ENCODE measurements at places on chromosomes 2 and 18. TPM values are rescaled to one million over a fixed set of nuclear protein-coding genes. Genes with fewer than 3 reads are reported as not detected.
A peak's percentile ranks its signal among the peaks of the same experiment; 100 is the strongest.

GRCh38 chr2:200765139-200765951, 46.4 kb upstream of the BZW1 start:
- no peaks in the 10 kb centered on the region for H3K27me3 ChIP-seq
- H3K27ac ChIP-seq: peak overlapping the region; percentile 88
- no peaks in the 10 kb centered on the region for H3K36me3 ChIP-seq
- peaks cover 56% of the 10 kb centered on the region for H3K4me1 ChIP-seq
- peak; percentile 73 for DNase-seq

DNA sequence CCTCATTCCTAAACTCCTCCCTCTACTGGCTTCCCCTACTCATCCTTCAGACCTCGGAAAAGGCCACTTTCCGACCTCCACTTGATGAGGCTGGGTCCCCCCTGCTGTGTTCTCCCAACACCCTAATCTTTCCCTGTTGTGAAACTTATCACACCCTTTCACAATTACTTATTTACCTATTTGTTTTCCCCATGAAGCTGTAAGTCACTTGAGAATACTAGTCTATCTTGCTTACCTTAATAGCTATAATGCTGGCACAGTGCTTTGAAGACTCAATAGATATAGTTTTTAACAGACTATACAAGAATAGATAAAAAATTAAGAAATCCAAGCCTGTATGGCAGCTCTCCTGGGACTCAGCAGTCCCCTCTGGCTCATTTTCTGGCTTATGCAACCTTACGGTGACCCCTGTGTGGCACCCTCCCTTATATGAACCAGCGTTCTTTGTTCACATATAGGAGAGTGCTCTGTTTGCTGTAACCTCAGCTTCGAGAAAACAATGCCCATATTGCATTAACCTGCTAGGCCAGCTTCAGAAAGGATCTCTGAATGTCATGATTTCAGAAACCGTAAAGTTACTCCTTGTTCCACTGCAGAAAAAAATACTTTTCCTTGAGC, 220.4 kb upstream of the PKDCC start:
- DNase-seq: no peak
- H3K27ac ChIP-seq: no peak overlapping the region
- no peaks in the 10 kb centered on the region for H3K27me3 ChIP-seq

DNA sequence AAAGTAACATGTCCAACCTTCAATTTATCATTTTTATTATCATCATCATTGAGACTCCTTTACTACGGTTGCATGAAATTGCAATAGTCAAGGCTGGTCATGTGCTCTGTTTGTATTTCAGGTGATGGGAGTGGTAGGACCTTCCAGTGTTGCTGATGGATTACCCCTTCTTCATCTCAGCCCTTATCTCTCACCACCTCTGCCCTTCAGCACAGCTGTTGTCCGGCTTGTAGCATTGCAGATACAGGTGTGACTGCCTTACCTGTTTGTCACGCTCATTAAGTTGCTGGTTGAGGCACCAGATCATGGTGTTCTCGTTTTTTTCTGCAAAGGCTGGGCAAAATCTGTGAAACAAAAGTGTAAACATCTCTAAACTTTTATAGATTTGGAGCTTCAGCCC, 31.7 kb upstream of the RPE start:
- H3K36me3 ChIP-seq: no peaks in the 10 kb centered on the region
- no peak overlapping the region for H3K4me3 ChIP-seq
- peaks cover 7% of the 10 kb centered on the region for H3K4me1 ChIP-seq
- no peaks in the 10 kb centered on the region for H3K27me3 ChIP-seq

- H3K4me3 ChIP-seq: no peak overlapping the region
- no peak overlapping the region for H3K27ac ChIP-seq
- H3K36me3 ChIP-seq: no peaks in the 10 kb centered on the region
- no peaks in the 10 kb centered on the region for H3K27me3 ChIP-seq
Observed at GRCh38 chr2:173164396-173164795, 88.8 kb downstream of the MAP3K20 start.

DNA sequence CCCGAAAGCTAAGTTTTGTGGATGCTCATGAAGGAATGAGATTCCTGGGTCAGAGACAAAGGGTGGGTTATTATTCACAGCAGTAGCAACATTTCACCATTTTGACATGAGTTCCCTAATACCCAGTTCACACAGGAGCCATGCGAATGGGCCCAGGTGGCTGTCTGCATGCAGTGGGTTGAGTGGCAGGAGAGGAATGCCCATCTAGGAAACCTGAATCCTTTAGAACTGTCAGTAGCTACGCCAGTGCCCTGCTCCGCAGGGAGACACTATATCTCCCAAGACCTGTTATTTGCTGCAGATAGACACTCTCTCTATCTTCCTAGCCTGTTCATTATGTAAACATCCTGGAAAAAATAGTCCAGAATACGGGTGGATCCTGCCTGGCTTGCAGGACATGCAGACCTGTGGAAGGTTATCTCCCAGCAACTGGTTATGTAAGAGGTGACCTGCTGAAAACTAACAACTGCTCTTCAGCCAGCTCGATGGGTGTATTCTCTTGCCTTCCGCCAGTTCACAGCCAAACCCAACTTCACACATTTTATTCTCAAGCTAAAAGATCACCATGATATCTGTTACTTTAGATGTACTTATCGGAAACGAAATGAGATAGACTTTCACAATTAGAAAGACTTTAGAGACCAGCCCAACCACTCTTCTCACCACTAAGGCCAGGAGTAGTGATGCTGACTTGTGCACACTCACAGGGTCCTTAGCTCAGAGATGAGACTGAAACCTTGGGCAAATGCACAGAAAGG, 59.1 kb downstream of the MBP start:
- H3K36me3 ChIP-seq: peaks cover 5% of the 10 kb centered on the region
- no peak for DNase-seq

GRCh38 chr2:120316528-120317179, 29.3 kb upstream of the INHBB start:
- H3K4me1 ChIP-seq: peaks cover 14% of the 10 kb centered on the region
- no peaks in the 10 kb centered on the region for H3K27me3 ChIP-seq
- H3K4me3 ChIP-seq: no peak overlapping the region
- no peaks in the 10 kb centered on the region for H3K36me3 ChIP-seq
- DNase-seq: no peak

- no peak overlapping the region for H3K27ac ChIP-seq
- no peak for DNase-seq
- no peaks in the 10 kb centered on the region for H3K4me1 ChIP-seq
- H3K4me3 ChIP-seq: no peak overlapping the region
- no peaks in the 10 kb centered on the region for H3K36me3 ChIP-seq
Observed at GRCh38 chr2:99940963-99941362, 201.4 kb downstream of the AFF3 start.

DNA sequence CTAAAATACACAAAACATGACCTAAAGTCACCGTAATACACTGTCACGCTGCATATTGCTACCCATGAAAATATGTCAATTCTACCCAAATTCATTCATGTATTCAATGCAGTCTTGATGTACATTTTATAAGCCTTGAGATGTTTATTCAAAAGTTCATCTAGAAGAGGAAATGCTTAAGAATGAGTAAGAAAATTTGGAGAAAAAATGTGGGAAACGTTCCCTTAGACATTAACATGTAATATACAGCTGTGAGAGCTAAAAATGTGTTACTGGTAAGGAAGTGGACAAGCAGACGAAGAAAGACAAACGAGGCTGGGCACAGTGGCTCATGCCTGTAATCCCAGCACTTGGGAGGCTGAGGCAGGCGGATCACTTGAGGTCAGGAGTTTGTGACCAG, 37.3 kb downstream of the THAP4 start:
- no peak for DNase-seq
- H3K4me3 ChIP-seq: no peak overlapping the region
- H3K4me1 ChIP-seq: no peaks in the 10 kb centered on the region

GRCh38 chr2:118658596-118659198, 188.8 kb downstream of the EN1 start:
- no peaks in the 10 kb centered on the region for H3K27me3 ChIP-seq
- no peak for DNase-seq
- H3K36me3 ChIP-seq: no peaks in the 10 kb centered on the region
- H3K27ac ChIP-seq: no peak overlapping the region
- H3K4me1 ChIP-seq: no peaks in the 10 kb centered on the region

- H3K4me1 ChIP-seq: no peaks in the 10 kb centered on the region
- no peaks in the 10 kb centered on the region for H3K27me3 ChIP-seq
- no peak overlapping the region for H3K27ac ChIP-seq
- H3K4me3 ChIP-seq: no peak overlapping the region
Observed at GRCh38 chr2:199696048-199696447, 154.9 kb downstream of the FTCDNL1 start.

DNA sequence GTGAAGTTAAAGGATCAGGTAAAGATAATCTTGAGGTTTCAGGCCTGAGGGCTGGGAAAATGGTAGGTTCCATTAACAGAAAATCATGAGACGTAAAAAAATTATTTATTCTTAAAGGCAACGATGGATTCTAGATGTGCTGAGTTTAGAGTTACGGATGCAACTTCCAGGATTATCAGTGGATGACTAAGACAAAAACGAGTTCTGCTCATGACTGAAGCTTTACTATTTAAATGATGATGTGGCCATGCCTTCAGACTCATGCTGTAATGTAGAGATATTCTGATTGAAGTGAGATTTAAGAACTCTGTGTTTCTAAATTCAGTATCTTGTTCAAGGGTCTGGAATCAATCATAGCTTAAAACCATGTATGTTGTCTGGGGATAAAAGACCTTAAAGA, 5.0 kb downstream of the TMEM237 start:
- no peak for DNase-seq
- H3K4me3 ChIP-seq: no peak overlapping the region
- H3K4me1 ChIP-seq: peaks cover 9% of the 10 kb centered on the region
- no peaks in the 10 kb centered on the region for H3K27me3 ChIP-seq
- peaks cover 17% of the 10 kb centered on the region for H3K36me3 ChIP-seq

GRCh38 chr2:18637196-18637595, 47.8 kb upstream of the NT5C1B start:
- DNase-seq: no peak
- no peak overlapping the region for H3K27ac ChIP-seq
- H3K4me1 ChIP-seq: no peaks in the 10 kb centered on the region

DNA sequence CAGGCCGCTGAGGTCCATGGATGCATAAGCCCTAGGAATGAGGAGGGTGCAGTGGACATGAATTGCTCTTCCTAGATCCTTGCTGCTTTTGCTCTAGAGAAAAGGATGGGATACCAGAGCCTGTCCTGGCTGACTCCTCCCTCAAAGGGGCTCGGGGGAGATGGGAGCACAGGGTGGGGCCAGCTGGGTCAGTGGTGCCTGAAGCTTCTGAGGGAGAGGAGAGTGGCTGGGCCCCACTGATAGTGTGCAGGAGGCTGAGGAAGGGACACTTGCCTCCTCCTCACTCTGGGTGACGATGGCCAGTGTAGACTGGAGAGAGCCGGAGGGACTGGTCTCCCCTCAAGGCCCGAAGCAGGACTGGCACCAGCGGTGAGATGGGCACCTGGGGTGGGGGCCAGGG, at the start of gene NT5DC4:
TSS of gene NT5DC4 (plus strand) at position 236 of the 400 bp plus-strand sequence. CDS start at position 296, 60 bp downstream.
- H3K4me1 ChIP-seq: peaks cover 5% of the 10 kb centered on the region
- no peaks in the 10 kb centered on the region for H3K36me3 ChIP-seq
- H3K27ac ChIP-seq: no peak within 1 kb of the TSS
- H3K27me3 ChIP-seq: no peaks in the 10 kb centered on the region
- no peak within 1 kb of the TSS for H3K4me3 ChIP-seq

DNA sequence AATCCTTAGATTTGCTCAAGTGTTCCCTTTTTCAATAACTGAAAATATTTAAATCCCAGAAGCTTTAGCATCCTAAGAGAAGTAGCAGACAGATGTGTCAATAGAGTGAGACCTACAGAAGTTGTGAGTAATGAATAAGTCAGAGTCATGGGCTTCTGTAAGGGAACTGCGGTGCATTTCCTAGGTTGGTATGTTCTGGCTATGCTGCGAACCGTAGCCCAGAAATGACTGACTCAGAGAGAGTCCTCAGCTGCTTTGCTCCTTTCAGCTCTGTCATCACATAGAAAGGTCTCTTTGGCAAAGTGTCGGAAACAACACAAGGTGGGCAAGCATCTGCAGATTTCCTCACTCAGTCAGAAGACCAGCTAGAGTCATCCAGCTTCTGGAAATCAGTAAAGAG, 297.1 kb downstream of the ARHGAP15 start:
- H3K27me3 ChIP-seq: no peaks in the 10 kb centered on the region
- no peaks in the 10 kb centered on the region for H3K4me1 ChIP-seq
- no peak overlapping the region for H3K27ac ChIP-seq
- no peak overlapping the region for H3K4me3 ChIP-seq
- H3K36me3 ChIP-seq: no peaks in the 10 kb centered on the region

DNA sequence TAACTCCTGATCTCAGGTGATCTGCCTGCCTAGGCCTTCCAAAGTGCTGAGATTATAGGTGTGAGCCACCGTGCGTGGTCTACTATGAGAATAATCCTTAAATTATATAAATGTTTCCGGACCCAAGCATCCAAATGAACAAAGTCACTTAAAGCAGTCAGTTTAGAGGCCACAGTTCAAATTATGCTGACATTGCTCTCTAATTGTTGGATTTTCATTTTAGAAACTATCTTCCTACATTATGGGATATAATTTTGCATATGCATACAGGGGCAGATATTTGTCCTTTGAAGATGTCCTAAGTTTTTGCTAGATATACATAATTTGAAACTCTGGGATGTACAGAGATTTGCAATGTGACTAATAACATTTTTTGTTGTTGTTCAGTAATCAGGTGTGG, 390.1 kb downstream of the RND3 start:
- no peaks in the 10 kb centered on the region for H3K27me3 ChIP-seq
- no peak overlapping the region for H3K27ac ChIP-seq
- peaks cover 10% of the 10 kb centered on the region for H3K4me1 ChIP-seq
- DNase-seq: no peak

DNA sequence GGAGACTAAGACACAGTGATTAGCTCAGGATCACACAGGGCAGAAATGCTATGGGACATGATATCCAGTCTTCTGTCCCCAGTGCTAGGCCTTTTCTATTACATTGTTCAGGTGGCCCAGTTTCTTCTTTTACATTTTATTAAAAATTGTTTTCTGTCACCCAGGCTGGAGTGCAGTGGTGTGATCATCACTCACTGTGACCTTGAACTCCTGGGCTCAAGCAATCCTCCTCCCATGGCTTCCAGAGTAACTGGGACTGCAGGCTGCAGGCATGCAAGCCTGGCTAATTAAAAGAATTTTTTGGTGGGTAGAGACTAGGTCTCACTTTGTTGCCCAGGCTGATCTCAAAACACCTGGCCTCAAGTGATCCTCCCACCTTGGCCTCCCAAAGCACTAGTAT, 15.4 kb downstream of the PDK1 start:
- no peaks in the 10 kb centered on the region for H3K4me1 ChIP-seq
- H3K4me3 ChIP-seq: no peak overlapping the region
- peaks cover 8% of the 10 kb centered on the region for H3K36me3 ChIP-seq
- DNase-seq: no peak
- H3K27ac ChIP-seq: no peak overlapping the region
- no peaks in the 10 kb centered on the region for H3K27me3 ChIP-seq

GRCh38 chr2:168316073-168316440, 68.7 kb upstream of the STK39 start:
- H3K27ac ChIP-seq: no peak overlapping the region
- H3K4me3 ChIP-seq: no peak overlapping the region
- DNase-seq: no peak
- H3K27me3 ChIP-seq: no peaks in the 10 kb centered on the region

DNA sequence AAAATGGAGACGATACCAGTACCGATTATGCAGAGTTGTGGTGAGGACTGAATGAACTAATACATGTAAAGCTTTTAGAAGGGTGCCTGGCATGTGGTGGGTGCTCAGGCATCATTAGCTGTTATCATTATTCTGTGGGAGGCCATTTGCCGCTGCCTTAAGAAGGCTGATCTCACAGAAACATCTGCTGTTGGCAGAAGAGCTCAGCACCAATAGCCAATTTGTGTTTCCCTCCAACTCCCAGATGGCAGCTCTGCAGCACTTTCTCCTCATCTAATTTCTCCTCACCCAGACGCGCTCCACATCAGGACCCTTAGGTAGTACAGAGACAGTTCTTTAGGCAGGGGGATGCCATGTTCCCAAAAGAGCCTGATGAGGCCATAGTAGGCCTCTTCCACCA, 15.8 kb upstream of the CYP1B1 start:
- H3K27me3 ChIP-seq: no peaks in the 10 kb centered on the region
- no peak for DNase-seq
- H3K27ac ChIP-seq: no peak overlapping the region

Gene ABCB11
- 0.03 TPM for polyA plus RNA-seq

Gene FHOD3
- 6.9 TPM for polyA plus RNA-seq

Gene ERMN
- polyA plus RNA-seq: not detected

Gene HJURP
- polyA plus RNA-seq: 20.2 TPM
